Left renal pelvis (tissue), 4 donors: ENCODE measurements at places on chromosomes 11 and 22. TPM values are rescaled to one million over a fixed set of nuclear protein-coding genes. Genes with fewer than 3 reads are reported as not detected.

- no peak for DNase-seq
Measured at GRCh38 chr22:25114369-25115362, 85.0 kb upstream of the CRYBB3 start.

GRCh38 chr11:96885912-96886311 is 496.1 kb downstream of the JRKL start:
- no peak for DNase-seq

- DNase-seq: no peak
Measured at GRCh38 chr11:68867066-68867465, 25.4 kb upstream of the CPT1A start.

DNA sequence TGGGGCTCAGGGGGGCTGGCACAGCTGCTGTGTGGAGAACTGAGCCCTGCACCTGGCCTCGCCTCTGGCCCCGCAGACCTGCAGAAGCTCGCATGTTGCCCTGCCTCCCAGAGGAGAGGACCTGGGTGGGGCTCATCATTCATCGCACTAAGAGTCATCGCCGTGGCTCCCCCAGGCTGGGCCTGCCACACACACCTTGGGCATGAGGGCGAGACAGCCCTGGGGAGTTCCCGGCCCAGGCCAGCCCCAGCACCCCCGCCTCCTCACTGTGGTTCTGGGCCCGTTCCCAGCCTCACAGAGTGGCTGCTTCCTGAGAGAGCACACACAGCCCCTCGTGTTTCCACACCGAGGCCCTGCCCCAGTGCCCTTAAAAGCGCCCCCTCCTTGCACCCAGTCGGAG is 694.6 kb downstream of the TBC1D22A start:
- no peak for DNase-seq

GRCh38 chr11:32435152-32435480 is 223 bp downstream of the WT1 start:
- DNase-seq: no peak

CDCA5 gene
- polyA plus RNA-seq: 15.7 TPM

PLEKHA7 gene
- 55.4 TPM for polyA plus RNA-seq
